ENCODE measurements at places on chromosomes 12 and 14.

GRCh38 chr14:36506732-36507614, 13.1 kb downstream of the NKX2-1 start:
- no peak for DNase-seq

DNA sequence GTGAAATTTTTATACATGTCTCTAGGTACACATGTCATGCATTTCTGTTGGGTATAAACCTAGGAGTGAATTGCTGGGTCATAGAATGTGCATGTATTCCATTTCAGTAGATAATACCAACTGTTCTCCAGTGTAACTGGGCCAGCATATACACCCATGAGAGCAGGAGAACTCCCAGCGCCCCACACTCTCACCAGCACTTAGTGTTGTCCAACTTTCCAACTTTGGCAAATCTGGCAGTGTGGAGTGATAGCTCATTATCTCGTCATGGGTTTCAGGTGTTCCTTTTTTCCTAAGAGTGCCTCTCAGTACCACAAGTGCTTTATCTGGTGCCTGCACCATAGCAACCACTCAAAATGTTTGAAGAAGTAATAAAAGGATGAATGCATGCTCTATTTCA, 40.1 kb downstream of the NGB start:
- DNase-seq: no peak

DNA sequence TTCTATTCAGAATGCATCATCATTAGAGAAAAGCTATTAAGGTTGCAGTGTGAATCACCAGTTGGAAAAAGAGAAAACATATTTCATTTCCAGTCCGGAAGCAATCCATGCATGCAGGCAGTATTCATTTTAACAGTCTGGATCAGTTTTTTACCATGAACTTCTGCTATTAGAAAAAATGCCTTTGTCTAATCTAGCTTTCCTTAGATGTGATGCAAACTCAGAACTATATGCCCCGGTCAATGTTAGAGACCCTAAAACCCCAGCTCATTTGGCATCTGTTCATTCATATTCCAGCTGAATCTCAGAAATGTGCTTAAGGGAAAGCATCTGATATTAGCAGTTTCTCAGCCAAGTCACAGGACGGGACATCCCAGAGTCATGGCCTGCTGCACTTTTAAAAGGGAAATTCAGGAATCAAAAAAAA, 8.5 kb downstream of the IRAK3 start:
- DNase-seq: no peak

GRCh38 chr12:28883406-28883997, 265.6 kb upstream of the FAR2 start:
- DNase-seq: no peak

GRCh38 chr12:82793751-82794281, 107.1 kb downstream of the TMTC2 start:
- no peak for DNase-seq

DNA sequence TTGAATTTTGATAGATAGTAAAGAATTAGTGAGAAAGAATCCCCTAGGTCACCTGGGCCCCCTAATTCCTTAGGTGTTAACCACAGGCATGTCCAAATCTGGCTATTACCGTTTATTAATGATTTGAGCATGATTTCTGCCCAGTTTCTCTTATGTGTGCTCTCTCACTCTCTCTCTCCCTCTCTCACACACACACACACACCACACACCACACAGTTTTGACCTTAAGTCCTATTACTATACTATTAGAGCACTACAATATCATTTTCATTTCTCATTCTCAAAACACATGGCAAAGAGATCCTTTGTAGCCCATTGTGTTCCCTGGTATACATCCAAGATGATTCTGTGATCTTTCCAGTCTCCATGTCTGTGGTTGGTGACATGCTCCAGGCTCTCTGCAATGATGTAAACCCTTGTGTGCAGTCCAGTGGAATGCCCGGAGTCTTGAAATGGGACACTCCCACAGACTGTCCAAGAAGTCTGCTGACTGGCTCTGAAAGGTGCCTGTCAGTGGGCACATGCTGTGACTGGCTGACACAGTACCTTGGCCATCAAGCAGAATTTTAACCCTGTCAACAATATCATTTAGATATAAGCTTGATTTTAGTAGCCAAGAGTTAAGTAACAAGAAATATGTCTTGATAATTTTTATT, 96.2 kb downstream of the FIGNL2 start:
- DNase-seq: peak; percentile 21

GRCh38 chr12:10301103-10301502, 6.6 kb upstream of the KLRD1 start:
- DNase-seq: no peak
